ENCODE measurements at places on chromosomes 1 and 21.

GRCh38 chr1:41791667-41792484 is 126.8 kb downstream of the HIVEP3 start:
- DNase-seq: no peak

DNA sequence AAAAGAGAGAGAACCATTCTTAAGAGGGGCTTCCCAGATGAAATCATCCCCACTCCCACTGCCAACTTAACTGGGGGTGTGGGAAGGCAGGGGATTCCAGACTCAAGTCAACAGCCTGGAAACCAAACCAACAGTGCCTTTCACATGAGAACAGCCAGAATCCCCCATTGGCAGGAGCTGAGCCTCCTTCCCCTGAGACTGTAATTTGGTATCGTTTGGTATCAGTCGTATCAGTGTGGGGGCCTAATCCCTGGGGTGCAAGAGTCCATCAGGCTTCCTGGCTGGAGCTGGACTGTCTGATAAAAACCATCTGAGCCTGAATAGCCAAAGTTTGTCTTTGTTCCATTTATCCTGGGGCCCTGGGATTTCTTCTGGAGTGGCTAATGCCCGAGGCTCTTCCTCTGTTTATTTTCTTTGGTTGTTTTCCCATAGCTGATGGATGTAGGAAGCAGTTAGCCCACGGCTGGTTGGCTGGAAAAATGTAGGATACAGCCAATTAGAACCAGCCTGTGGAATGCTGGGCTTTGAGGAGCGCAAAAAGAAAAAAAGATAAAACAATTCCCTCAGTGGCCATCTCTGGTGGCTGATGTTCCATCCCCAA is 84.6 kb downstream of the LAMC2 start:
- no peak for DNase-seq

- DNase-seq: no peak
These were observed 22.1 kb upstream of the ACTRT2 start for GRCh38 chr1:2999138-2999537.

- DNase-seq: no peak
These were observed 210.0 kb downstream of the SLC45A1 start for GRCh38 chr1:8527941-8528340.

DNA sequence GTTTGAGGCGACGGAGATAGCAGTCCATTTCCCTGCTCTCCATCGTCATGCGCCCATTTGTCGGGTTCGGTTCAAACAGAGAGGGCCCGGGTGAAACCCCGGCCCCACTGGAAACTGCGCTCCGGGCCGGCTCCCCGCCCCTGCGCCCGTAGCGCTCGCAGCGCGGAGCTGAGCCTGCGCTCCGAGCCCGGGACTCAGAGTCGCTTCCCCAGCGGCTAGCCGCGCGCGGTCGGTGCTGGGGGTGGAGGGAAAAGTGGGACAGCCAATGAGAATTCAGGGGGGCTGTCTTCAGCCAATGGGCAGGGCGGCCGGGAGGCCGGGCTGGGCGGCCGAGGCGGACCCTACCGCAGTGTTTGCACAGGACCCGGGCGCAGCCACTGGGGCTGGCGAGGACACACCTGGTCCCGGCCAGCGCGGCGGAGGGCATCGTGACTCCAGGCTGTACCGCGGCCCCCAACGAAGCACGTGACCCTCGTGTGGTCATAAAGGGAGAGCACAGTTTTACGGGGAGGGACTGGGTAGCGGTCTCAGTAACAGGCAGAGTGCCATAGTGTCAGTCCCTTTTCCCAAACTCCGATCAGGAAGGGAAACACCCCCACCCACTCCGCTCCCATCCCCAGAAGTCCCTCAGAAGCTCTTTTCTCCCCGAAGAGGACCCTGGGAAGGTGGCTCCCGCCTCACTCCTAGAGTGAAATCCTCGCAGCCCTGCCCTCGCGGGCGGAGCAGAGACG is at the start of gene INKA2:
Gene INKA2 (minus strand): TSS at position 202 of the 731 bp plus-strand sequence. CDS start 153 bp downstream, at position 49.
- DNase-seq: peak; percentile 82

DNA sequence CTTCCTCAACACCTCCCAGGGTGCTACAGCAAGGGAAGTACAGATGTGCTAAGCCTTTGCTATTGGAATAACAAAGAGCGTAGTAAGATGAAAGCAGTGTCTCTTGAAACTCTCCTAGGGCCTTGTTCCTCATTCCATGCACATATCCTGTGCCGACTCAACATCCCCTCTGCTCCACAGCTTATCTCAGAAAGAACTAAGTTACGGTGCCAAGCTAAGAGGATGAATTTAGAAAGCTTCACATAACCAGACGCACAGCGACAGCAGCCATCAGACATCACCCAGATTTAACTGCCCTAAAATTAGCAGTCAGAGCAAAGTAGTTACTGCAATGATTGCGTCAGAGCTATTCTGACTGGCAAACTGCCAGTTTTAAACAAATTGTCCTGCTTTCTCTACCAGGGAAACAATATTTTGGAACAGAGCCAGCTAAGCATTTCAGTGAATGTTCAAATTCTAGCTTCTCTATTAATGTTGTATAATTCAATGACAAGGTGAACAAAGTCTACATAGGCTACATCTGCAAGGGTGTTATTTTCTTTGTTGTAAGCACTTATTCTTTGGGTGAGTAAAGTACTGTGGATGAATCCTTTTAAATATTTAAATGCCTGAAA is 9.5 kb downstream of the SIPA1L2 start:
- peak; percentile 97 for DNase-seq

DNA sequence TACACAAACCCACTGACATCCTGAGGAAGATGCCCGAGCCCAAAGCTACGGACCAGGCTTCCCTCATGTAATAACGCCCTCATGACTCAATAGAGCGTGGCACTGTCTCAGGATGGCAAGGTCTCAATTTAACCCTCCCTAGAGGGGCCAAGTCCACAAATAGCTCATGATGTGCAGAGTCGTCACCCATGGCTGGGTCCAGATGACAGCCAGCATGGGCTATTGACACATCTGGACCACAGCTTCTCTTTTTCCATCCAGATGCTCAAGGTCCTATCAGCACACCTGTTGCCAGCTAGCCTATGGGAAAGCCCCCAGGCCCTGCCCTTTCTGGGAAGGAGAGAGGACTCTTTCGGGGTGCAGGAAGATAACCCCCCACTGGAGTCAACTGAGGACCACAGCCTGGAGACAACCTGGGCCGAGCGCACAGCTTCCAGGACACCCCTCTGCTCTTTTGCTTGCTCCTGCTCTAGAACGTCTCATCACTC is 2.8 kb downstream of the LAPTM5 start:
- DNase-seq: no peak

DNA sequence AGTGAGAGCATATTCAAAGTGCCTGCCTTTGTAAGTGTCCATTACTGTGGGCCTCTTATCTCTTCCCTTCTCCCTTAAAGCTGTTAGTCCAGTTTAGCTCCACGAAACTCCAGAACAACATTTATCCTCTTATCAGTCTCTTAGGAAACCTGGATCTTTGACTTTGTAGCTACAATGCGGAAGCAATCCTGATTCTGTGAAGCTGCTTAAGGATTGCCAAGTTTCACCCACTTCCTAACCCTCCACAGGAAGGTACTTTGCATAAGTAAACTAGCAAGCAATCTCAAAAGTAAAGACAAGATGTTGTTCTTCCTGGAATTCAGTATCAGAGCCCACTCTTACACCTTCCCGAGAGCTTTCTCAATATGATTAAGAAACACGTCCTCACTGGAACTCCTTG is 164.9 kb upstream of the USP25 start:
- DNase-seq: no peak

- DNase-seq: no peak
These were observed 50.9 kb downstream of the NTMT2 start for GRCh38 chr1:170196490-170197236.

- DNase-seq: no peak
These were observed 21.1 kb downstream of the MEGF6 start for GRCh38 chr1:3590139-3590763.

GRCh38 chr1:245217853-245218608 is 63.2 kb downstream of the KIF26B start:
- no peak for DNase-seq

DNA sequence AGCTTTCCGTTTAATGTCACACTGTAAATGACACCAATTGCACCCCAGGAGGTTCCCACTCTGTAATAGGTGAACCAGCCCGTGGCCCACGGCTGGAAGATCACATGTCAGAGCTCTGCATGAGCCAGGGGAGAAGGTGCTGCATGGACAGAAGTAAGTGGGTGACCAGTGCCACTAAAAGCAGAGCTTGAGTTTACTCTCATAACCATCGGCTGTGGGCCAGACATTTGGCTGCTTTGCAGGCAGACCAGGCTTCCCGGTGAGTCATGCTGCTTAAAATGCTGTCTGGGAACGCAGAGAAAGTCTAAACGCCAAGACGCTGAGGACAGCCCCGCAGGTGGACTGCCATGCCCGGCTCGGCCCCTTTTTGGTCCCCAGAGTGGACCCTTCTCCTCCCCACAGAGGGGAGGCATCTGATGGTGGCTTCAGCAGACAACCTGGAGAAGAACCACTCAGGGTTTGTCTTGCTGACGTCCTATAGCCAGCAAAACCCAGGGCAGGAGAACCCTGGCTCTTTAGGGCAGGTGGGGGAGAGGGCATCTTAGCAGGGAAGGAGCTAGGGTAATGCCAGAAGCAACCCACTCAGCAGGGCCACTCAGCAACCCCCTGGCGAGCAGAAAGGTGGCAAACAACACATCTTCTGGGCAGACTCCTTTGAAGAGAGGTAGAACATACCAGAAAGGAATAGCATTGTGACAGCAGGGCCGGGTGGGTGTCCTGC is 7.3 kb downstream of the KIAA2013 start:
- DNase-seq: no peak

DNA sequence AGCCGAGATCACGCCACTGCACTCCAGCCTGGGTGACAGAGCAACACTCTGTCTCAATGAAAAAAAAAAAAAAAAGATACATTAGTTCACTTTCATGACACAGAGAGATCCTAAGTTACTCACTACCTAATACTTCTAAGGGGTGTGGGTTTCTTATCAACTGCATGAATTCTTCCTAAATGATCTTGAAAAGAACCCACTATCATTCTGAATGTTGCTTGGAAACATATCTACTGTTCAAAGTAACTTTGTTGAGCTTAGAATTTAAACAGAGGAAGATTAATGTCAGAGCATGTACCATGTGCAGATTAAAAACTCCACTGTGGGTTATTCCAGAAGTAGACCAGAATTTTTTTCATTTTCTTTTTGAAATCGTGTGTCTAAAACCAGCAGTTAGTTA is 241.5 kb downstream of the LTN1 start:
- no peak for DNase-seq

- DNase-seq: peak; percentile 4
These were observed 25.6 kb downstream of the S100A10 start for GRCh38 chr1:151968058-151968457.

DNA sequence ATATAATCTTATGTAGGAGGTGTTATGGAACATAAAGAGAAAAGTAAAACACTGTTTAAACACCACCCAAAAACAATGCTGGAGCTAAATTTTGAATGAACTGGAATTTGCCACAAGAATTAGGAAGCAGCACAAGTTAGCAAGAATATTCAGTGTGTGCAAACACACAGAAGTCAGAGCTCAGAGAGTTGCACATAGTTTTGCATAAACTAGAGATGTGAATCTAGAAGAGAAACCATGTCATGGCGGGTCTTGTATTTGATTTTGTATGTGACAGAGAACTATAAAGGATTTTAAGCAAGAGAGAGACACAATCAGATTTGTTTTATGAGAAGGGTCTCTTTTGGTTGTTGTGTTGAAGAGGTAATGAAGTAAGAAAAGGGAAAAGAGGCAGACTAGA is 38.2 kb downstream of the SELENOF start:
- no peak for DNase-seq

- DNase-seq: no peak
These were observed 4.5 kb downstream of the ETV3L start for GRCh38 chr1:157095091-157095490.

DNA sequence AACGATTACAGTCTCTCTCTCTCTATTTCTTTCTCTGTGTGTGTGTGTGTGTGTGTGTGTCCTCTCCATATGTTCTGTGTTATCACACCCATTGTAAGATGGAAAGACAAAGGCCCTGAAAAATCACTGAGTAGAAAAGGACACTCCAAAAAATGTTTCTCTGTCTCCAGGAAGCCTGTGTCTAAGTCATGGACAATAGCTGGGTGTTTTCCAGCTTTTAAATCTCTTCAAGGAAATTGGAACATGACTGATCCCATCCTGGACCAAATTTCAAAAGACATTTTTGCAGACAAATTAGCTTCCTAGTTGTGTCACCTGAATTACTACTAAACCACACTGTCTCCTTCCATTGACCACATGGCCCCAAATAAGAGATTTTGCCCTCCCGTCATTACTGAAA is 31.0 kb upstream of the LMX1A start:
- no peak for DNase-seq

- DNase-seq: no peak
These were observed 73.4 kb upstream of the SOD1 start for GRCh38 chr21:31586118-31586517.

DNA sequence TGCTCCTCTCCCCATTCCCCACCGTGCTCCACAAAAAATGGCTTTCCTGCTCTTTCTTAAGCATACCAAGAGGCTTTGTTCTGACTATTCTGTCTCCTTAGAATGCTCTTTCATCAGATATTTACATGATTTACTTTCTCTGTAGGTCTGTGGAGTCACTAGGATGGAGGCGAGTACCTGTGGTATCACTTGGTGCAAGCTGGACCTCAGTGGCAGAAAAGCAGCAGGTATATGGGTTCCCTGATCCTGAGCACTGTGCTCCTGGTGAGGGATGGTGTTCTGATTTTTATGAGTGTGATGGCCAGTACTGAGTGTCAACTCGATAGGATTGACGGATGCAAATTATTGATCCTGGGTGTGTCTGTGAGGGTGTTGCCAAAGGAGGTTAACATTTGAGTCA is 10.0 kb downstream of the C1orf87 start:
- DNase-seq: no peak

- DNase-seq: no peak
These were observed 5.2 kb downstream of the POFUT2 start for GRCh38 chr21:45282283-45283034.

DNA sequence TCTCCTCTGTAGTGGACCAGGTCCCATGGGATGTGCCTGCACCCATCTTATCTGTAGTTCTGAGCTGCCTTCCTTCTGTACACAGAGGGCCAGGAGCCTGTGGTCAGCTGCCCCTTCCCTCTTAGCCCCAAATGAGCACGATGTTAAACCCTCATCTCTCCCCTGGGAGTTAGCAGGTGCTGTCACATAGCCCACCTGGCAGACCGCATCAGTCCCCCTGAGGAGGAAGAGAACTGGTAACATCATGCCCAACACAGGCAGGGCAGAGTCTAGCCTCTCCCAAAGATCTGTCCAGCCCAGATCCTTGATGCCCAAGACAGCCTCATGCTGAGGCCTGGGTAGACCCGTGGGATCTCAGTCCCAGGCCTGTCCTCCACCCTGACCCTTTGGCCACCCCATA is 4.7 kb downstream of the TIE1 start:
- DNase-seq: no peak

GRCh38 chr1:225603538-225604354 is 49.2 kb downstream of the ENAH start:
- no peak for DNase-seq

- no peak for DNase-seq
These were observed 124.0 kb upstream of the C8B start for GRCh38 chr1:57089855-57090254.
